ENCODE measurements at places on chromosomes 12 and 14.

GRCh38 chr12:108048686-108049085 is 80.4 kb upstream of the WSCD2 start:
- no peak for DNase-seq

DNA sequence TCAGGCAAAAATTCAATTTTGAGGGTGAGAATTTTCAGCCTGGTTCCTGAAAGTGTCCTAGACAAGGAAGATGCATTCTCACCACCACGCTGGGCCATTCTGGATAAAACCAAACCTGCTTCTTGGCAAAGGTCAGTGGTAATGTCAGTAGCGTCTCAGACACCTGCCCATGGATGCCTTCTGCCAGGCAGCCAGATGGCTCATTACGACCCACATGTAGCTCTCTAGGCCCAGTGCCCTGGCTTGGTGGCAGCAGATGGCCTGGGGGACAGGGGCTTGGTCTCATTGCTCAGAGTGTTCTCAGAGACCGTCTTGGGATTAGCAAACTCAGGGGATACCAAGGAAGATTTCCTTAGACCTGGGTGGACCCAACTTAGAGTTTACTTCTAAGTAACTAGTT is 105.1 kb downstream of the ARF6 start:
- DNase-seq = no peak

- DNase-seq = no peak
Observed at GRCh38 chr12:513446-513845, 53.7 kb downstream of the B4GALNT3 start.

DNA sequence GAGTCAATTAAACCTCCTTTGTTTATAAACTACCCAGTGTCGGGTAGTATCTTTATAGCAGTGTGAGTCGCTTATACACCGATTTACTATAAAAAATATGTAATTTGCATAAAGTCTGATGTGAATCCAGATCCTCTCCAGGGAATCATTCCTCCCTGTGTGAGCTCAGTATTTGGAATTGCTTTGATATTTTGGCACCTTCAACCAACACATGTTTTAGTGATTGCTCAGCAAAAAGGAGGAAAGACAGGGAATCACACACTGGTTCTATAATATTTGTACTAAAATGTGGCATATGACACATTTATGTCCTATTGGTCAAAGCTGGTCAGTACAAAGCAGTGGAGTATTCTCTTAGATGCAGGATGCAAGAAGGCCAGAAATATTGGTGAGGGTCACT is 703.9 kb upstream of the ATXN7L3B start:
- no peak for DNase-seq

- no peak for DNase-seq
Observed at GRCh38 chr14:90968025-90968424, 92.4 kb downstream of the RPS6KA5 start.

GRCh38 chr14:58641509-58641908 is 3.7 kb downstream of the DACT1 start:
- no peak for DNase-seq

- DNase-seq = no peak
Observed at GRCh38 chr12:40726366-40726765, 34.1 kb downstream of the CNTN1 start.
